Aortic smooth muscle cell (primary cell): ENCODE measurements at places on chromosomes 7 and 10. TPM values are rescaled to one million over a fixed set of nuclear protein-coding genes. Genes with fewer than 3 reads are reported as not detected.

DLX6 gene
- not detected in 2 replicates for total RNA-seq

ACTL6B gene
- not detected in 2 replicates for total RNA-seq

NEUROD6 gene
- total RNA-seq, result not detected in 2 replicates

CYP2E1 gene
- total RNA-seq, result 0.40 and 0.56 TPM in 2 replicates

CPXM2 gene
- total RNA-seq, result 95.0 and 99.2 TPM in 2 replicates

SLC39A12 gene
- total RNA-seq, result not detected in 2 replicates

MMD2 gene
- not detected in 2 replicates for total RNA-seq

SND1 gene
- total RNA-seq, result 160 and 183 TPM in 2 replicates

SPDYE3 gene
- total RNA-seq, result not detected in 2 replicates

KLLN gene
- 0.40 and 0.56 TPM in 2 replicates for total RNA-seq

CRHR2 gene
- total RNA-seq, result not detected in 2 replicates

CASTOR2 gene
- total RNA-seq, result 8.1 and 11.8 TPM in 2 replicates

MEIG1 gene
- total RNA-seq, result 0.25 and 1.1 TPM in 2 replicates

SLC18A3 gene
- not detected in 2 replicates for total RNA-seq

NUTM2E gene
- under 0.01 and 0.19 TPM in 2 replicates for total RNA-seq

GRID2IP gene
- not detected in 2 replicates for total RNA-seq

RPEL1 gene
- 0.12 TPM in 1 of 2 replicates, not detected in the other for total RNA-seq

CDHR1 gene
- total RNA-seq, result not detected in 2 replicates

LIPM gene
- total RNA-seq, result 0.13 TPM in 1 of 2 replicates, not detected in the other

MSS51 gene
- total RNA-seq, result 1.1 and 1.2 TPM in 2 replicates

GIMAP6 gene
- 1.7 and 5.4 TPM in 2 replicates for total RNA-seq

H2AZ2 gene
- total RNA-seq, result 282 and 302 TPM in 2 replicates

RAPGEF5 gene
- 39.3 and 48.9 TPM in 2 replicates for total RNA-seq

MCU gene
- total RNA-seq, result 27.1 and 36.9 TPM in 2 replicates

MIOS gene
- total RNA-seq, result 26.1 and 27.6 TPM in 2 replicates

CCL26 gene
- total RNA-seq, result 1.5 TPM in 1 of 2 replicates, not detected in the other

PKD1L1 gene
- 0.13 and 0.25 TPM in 2 replicates for total RNA-seq

PAPOLB gene
- 0.13 and 0.19 TPM in 2 replicates for total RNA-seq

SPDYE5 gene
- total RNA-seq, result not detected in 2 replicates

CH25H gene
- total RNA-seq, result 0.12 and 0.40 TPM in 2 replicates

ZNF365 gene
- 4.1 and 6.5 TPM in 2 replicates for total RNA-seq

SLC16A9 gene
- 4.9 and 5.0 TPM in 2 replicates for total RNA-seq

MBL2 gene
- not detected in 2 replicates for total RNA-seq

EPHB6 gene
- 14.0 and 23.1 TPM in 2 replicates for total RNA-seq

CREB5 gene
- 2.6 and 4.4 TPM in 2 replicates for total RNA-seq

STRIP2 gene
- 2.9 and 3.0 TPM in 2 replicates for total RNA-seq

SLC29A3 gene
- 0.66 and 0.87 TPM in 2 replicates for total RNA-seq

HECW1 gene
- total RNA-seq, result under 0.01 and 0.40 TPM in 2 replicates

UBN2 gene
- total RNA-seq, result 3.7 and 6.4 TPM in 2 replicates

LARP4B gene
- 26.4 and 27.2 TPM in 2 replicates for total RNA-seq

ERV3-1 gene
- total RNA-seq, result 6.9 and 9.1 TPM in 2 replicates

PIK3CG gene
- 0.12 and 0.26 TPM in 2 replicates for total RNA-seq

PIK3AP1 gene
- under 0.01 and 0.06 TPM in 2 replicates for total RNA-seq

RNF148 gene
- total RNA-seq, result 0.40 and 0.99 TPM in 2 replicates

RPA3 gene
- 31.7 and 35.1 TPM in 2 replicates for total RNA-seq

PRDX3 gene
- 124 and 147 TPM in 2 replicates for total RNA-seq

CDC123 gene
- 159 and 174 TPM in 2 replicates for total RNA-seq

DENND2A gene
- 13.1 and 22.2 TPM in 2 replicates for total RNA-seq

IGFBP3 gene
- total RNA-seq, result 970 and 2,831 TPM in 2 replicates

INPP5F gene
- 16.0 and 17.7 TPM in 2 replicates for total RNA-seq

OR6V1 gene
- not detected in 2 replicates for total RNA-seq

NT5C3A gene
- 14.0 and 15.3 TPM in 2 replicates for total RNA-seq

LRIT1 gene
- not detected in 2 replicates for total RNA-seq

TAF6 gene
- total RNA-seq, result 22.3 and 25.1 TPM in 2 replicates

PPP1R9A gene
- total RNA-seq, result 0.81 and 0.92 TPM in 2 replicates
